Activated CD8-positive, alpha-beta T cell treated with anti-CD3 and anti-CD28 coated beads for 36 hours (primary cell): ENCODE measurements at places on chromosomes 7 and 10.

- DNase-seq: peak; percentile 10
Observed at GRCh38 chr7:141550386-141551093, 670 bp upstream of the AGK start.

DNA sequence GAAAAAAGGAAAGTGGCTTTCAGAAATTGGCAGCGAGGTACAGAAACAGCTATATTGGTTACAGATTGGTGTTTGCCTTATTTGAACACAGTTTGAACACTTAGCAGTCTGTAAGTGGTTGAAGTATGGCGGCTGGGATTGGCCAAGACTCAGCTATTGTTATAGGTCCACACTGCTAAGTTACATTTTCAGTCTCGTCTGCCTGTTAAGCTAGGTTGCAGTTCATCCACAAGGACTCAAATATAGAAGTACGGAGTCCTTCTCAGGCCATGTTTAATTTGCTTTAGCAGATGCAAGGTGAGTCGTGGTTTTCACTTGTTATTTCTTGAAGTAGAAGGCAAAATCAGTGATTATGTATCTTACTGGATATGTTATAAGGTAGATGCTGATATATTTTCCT is 73.1 kb downstream of the STK31 start:
- DNase-seq: no peak

DNA sequence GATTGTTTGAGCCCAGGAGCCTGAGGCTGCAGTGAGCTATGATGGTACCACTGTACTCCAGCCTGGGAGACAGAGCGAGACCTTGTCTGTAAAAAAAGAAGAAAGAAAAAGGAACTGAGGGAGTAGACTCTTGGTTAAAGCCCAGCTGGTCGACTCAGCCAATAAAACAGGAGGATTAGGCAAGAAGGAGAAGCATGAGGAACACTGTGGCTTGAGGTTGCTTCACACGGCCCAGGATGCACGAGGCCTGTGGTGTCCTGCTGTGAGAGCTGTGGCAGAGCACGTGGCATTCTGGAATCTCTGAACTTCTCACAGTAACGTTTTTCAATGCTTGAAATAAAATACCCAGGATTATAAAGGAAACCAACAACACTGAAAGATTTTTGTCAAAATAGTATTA is 93.3 kb downstream of the CUL2 start:
- DNase-seq: no peak

DNA sequence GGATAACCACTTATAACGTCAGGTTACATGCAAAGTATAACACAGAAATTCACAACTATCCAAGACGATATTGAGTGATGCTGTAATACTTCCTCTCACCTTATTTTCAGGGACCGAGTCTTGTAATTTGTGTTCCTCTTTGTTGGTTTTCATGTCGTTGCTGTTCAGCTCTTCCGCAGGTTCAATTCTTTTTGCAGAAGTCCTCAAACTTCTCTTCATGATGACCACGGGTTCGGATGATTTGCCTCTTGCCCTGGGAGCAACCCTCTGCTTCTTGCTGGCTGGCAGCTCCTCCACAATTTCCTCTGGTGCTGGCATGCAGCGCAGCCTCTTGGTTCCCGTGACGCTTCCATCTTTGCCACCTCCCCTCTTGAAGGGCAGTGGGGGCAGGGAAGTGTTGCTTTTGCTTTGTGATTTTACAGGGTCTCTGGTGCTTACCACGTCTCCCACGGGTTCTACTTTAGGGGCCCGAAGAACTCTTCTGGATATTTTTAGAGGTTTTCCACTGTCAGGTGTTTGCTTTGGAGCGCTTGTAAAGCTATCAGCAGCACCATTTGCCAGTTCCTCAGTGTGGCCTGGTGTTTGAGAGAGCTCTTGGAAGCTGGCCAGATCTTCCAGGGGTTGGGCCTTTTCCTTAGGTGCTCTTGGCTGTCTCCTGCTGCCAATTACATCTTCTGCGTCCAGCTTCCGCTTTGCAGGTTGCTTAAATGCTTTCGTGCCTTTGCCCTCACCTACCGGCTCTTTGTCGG is 23.6 kb downstream of the MKI67 start:
- DNase-seq: no peak

DNA sequence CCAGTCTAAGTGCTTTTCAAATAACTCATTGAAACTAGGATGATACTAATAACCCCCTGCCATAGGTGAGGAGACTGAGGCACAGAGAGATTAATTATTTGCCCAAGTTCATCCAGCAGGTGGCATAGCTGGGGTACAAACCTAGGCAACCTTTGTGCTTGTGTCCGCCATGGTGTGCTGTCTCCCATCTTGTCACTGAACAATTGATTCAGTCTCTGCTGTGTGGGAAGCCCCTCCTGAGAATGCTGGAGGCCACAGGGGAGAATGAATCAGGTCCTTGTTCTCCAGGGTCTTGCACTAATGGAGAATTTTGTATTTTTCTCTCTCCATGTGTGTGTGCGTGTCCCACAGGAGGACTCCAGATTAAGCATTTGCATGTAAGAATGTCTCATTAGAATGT is 15.8 kb upstream of the TMEM236 start:
- DNase-seq: peak; percentile 10

GRCh38 chr10:131790021-131790420 is 110.8 kb upstream of the PPP2R2D start:
- peak; percentile 63 for DNase-seq

DNA sequence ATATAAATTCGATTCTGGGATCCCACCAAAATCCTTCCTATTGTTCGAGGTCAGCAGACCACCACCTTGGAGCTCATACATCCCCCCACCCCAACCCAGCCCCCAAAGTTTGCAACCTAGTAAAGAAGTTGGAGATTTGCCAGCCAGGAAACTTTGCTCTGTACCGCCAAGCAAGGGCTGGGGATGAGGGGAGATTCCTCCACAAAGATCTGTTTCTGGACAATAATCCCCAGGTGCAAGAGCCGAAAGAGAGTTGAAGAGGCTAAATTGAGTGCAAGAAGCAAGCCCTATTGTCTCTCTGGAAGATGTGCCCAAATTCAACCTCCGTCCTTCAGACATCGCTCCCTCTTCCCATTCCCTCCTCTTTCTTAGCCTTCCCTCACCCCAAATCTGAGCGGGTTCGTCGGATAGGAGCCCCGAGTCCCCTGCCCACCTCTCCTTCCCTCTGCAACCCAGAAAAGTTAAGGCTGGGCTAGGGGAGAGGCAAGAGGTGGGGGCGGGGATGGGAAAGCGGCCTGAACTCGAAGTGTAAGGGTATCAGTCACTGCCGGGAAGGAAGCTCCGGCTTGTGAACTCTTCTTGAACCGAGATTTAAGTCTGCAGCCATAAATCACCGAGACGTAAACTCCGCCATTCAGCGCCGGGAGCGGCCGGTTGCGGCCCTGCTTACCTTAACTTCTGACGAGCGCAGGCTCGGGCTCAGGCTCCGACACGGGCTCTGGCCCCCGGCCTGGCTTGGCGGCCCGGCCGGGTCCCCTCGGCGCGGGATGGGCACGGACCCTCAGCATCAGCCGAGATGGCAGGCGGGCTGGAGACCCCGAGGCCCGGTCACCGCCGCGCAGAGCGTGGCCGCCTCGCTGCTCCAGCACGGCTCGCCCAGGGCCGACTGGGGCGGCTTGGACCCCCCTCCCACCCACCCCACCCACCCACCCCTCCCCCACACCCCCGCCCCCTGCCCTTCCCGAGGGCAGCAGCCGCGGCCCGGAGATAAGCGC is 10.8 kb upstream of the HOXA2 start:
- DNase-seq: no peak

- no peak for DNase-seq
Observed at GRCh38 chr7:17951742-17952254, 11.5 kb upstream of the SNX13 start.

GRCh38 chr10:33815776-33816175 is 481.3 kb upstream of the NRP1 start:
- DNase-seq: no peak

DNA sequence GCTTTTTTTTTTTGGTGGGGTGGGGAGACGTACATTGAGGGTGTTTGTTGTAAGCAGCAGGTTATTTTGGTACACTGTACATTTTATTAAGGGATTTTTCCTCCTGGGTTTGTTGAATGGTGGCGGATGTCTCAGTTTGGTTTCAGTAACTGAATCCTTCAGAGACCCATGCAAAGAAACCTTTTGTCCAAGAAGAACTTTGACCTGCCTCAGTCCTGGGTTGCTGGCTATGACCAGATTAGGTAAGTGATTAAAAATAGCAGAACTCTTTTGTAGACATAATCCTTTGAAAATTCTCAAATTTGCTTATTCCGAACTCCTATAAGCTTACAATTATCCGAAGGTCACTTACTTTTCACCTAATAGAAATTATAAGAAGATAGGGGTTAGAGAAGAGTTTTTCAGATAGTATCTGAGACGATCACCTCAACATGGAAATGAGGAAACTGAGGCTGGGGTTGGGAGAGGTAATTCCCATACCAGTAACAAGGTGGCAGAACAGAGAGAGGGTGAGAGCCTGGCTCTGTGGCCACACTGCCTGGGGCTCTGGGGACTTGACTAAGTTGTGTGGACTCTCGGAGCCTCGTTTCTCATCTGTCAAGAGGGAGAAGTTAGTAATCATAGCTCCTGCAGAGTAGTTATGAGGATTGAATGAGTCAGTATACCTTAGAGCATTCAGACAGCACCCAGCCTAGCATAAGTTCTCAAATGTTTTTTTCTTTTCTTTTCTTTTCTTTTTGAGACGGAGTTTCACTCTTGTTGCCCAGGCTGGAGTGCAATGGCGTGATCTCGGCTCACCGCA is 87.4 kb downstream of the CCNY start:
- no peak for DNase-seq

DNA sequence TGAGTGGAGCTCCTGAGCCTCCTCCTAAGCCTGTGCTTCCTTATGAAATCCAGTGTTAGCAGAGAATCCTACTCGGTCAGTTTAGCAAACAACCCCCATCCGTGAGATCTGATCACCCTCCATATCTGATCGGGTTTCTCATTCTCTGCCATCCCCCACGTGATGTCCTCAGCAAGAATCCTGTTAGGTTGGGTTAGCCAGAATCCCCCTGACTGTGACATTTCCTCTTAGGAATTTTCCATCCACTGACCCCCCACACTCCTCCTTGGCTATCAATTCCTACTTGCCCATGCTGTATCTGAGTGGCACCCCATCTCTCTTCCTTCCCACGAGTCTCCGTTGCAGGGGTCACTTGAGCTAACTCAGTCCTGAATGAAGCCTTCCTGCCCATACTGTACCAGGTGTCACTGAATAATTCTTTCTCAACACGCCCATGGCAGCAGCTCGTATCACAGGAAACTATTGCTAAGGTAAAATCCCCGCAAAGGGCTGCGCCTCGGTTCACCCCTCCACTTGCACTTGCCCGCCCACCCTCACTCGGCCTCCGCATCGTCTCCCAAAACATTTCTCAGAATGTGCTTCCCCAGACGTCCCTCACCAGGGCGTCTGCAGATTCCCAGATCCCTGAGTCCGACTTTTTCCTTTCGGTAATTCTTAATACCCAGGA is 44.1 kb downstream of the MYOF start:
- DNase-seq: no peak

DNA sequence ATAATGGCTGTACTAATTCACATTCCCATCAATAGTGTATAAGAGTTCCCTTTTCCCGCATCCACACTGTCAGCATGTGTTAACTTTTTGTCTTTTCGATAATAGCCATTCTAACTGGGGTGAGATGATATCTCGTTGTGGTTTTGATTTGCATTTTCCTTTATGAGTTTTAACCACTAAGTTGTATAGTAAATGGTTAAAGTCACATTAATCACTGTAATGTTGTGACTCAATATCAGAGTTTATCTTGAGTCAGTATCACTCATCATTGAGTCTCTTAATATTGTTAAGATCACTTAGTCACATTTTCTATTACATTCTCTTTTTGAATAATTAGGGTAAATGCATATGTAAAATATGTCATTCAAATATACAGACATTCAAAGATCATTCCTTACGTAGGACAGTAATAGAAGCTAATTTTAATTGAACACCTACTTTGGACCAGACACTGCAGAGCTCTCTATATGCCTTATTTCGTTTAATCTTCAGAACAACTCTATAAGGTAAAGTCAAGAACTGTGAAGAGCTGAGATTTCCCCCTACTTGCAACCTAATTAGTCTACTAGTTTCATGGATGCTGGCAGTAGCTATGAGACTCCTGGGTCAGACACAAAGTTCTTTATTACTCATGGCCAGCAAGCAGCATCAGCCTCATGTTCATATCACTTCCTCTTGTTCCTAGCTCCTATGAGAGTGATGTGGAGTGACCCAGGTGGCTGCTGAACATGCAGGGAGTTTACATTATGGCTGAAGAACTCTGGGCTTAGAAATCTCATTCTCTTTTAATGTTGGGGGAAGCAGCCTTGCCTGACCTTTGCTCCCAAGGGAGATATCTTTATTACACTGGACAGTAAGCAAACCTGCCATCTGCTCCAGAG is 30.5 kb downstream of the CREB5 start:
- DNase-seq: no peak

DNA sequence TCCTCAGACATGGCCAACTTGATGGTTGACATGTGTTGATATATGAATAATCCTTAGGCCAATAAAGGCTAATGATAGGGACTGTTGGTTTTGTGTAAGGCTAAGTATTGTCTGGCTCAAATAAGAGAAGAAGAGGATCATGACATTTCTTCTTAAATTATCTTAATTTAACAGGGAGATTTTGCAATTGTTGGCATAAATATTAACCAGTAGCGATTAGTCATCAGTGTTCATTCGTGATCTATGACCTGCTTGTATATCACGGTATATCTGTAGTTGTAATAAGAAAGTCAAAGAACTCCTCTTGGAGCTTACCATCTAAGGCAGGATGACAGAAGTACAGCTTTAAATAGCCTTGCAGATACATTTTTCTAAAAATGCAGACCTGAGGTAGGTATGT is 196.4 kb downstream of the CREB5 start:
- DNase-seq: no peak

- no peak for DNase-seq
Observed at GRCh38 chr10:7102084-7102483, 308.8 kb downstream of the SFMBT2 start.

GRCh38 chr7:90599038-90599437 is 2.9 kb downstream of the CDK14 start:
- DNase-seq: no peak

DNA sequence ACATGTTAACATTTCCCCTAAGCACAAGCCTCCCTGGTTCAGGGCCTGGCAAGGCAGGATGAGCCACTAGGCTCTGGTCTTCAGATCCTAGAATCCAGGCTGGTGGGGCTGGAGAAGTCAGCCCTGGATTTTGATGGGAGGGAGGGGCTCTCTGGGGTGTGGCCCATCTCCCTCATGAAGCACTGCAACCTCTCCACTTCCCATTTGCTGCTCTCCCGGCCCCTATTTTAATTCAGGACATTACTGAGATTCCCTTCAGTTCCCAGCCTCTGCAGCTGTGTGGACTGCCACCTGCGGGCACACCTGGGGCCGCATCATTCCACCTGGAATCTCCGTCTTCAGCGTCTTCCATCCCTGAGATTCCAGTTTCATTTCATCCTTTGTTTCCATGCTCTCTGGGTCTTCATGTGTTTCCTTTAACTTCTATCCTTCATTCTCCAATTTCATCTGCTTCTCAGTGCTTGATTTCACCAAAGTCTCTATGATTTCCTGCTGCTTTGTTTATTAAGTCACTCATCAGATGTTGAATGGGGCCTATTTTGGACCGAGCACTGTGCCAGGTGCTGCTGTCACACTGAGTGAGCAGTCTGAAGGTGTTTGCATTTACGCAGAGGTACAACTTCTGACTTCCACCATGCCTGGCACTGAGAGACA is 253.6 kb downstream of the WDR37 start:
- no peak for DNase-seq

GRCh38 chr10:30534465-30535144 is 94.9 kb downstream of the LYZL2 start:
- peak; percentile 87 for DNase-seq
